ENCODE measurements at places on chromosomes 2 and 18. TPM values are rescaled to one million over a fixed set of nuclear protein-coding genes. Genes with fewer than 3 reads are reported as not detected.

The AGPS gene
- 57.5 TPM for total RNA-seq

The RNF144A gene
- 2.8 TPM for total RNA-seq

The CNDP1 gene
- total RNA-seq = not detected

The ZNF804A gene
- total RNA-seq = 2.0 TPM

The DYSF gene
- total RNA-seq = 0.65 TPM

The RUFY4 gene
- total RNA-seq = not detected

The LOXHD1 gene
- total RNA-seq = not detected

The TWIST2 gene
- total RNA-seq = 45.2 TPM

The LINC00305 gene
- total RNA-seq = not detected

The MEP1B gene
- total RNA-seq = not detected

The TMEM247 gene
- total RNA-seq = not detected

The TRPM8 gene
- under 0.01 TPM for total RNA-seq

The RAB6C gene
- total RNA-seq = not detected

The ZNF385B gene
- total RNA-seq = not detected

The RRM2 gene
- total RNA-seq = 4.4 TPM

The POTEJ gene
- total RNA-seq = not detected

The MALL gene
- total RNA-seq = 2.6 TPM

The TMEM37 gene
- total RNA-seq = 0.37 TPM

The CFAP210 gene
- total RNA-seq = not detected

The TLX2 gene
- total RNA-seq = not detected

The SPATA3 gene
- total RNA-seq = not detected

The PSMA8 gene
- not detected for total RNA-seq

The ZSWIM2 gene
- total RNA-seq = 0.09 TPM

The SERPINB12 gene
- not detected for total RNA-seq

The PIEZO2 gene
- total RNA-seq = 97.7 TPM

The PROKR1 gene
- not detected for total RNA-seq

All from smooth muscle cell of bladder (primary cell).